ENCODE measurements at places on chromosomes 7 and 10. TPM values are rescaled to one million over a fixed set of nuclear protein-coding genes. Genes with fewer than 3 reads are reported as not detected.

Gene CLRN3
- total RNA-seq: not detected

Gene PNLIPRP2
- total RNA-seq: not detected

Gene STK31
- total RNA-seq: 0.49 TPM

Gene PLXNA4
- 1.9 TPM for total RNA-seq

Gene ELAPOR2
- total RNA-seq: 0.05 TPM

Gene CACNB2
- total RNA-seq: not detected

Measured in A549 treated with CORT108297 at 1 μM for 4 hours (cell line).